Hypothalamus (tissue), 51 donors: ENCODE measurements at places on chromosomes 1 and 21.

DNA sequence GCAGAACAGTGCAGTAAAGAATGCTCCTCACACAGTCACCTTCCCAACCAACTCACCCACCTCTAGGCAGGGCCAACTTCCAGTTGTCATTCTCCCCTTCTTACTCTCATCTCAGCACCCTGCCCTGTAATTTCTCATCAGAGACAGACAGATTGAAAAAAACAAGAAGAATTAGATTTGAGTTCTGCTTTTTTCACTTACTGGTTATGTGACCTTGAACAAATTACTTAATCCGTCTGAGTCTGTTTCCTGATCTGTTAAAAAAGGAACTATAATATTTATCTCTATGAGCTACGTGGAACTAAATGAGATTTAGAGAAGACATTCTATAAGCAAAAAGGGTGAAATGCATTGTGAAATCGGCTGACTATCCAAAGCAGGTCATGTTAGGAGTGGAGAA is 330.3 kb downstream of the ZNF326 start:
- DNase-seq: no peak

DNA sequence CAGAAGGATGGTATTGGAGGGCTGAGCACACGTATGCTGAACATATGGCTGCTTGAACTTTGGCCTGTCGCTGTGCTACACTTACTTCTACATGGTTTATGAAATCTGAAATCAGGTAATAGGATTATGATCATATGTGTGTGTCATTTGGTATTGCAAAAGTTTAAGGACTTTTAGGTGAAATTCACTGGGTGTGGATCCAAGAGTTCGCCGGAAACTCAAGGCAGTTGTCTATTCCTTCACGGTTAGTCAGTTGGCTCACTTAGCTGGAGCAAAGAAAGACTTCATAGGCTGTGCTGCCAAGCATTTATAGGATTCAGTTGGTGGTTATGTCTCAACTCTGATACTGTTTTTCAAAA is 927 bp downstream of the UAP1 start:
- DNase-seq: no peak

DNA sequence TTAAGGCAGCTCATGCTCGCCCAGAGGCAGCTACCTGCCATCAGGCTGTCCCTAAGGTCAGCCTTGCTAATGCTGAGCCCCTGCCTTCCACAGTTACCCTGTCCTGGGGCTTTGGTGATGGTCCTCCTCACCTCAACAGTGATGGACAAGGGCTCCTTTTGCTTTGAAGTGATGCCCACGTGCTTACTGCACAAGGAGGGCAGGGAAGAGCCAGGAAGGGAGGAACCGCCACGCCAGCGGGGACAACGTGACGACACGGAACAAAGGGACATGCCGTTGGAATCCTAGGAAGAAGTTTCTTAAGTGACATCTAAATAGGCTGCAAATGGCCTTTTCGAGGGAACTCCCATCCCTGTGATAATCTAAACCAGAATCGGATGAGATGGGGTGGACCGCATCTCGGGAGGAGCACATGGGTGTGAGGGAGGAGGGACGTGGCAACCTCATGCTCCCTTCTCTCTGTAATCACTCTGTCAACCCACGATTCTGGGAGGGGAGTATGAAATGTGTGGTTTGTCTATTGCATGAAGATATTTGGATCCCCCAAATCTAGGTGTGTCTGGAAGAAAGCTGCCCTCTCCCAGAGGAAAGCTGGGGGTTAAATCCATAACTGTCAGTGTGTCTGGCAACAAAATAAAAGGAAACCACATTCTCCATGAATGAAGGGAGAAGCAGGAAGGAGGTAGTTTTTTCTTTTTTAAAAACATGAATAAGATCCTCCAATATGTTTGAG is 110.9 kb upstream of the IRF2BP2 start:
- no peak for DNase-seq

DNA sequence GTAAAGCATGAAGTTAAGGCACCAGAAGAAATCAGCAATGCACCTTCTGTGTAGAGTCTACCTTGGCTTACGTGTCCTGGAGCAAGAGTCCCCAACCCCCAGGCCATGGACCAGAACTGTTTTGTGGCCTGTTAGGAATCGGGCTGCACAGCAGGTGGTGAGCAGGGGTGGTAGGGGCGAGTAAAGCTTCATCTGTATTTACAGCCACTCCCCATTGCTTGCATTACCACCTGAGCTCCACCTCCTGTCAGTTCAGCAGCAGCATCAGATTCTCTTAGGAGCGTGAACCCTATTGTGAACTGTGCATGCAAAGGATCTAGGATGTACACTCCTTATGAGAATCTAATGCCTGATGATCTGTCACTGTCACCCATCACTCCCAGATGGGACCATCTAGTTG is 21.5 kb downstream of the ZMYND12 start:
- DNase-seq: no peak

- DNase-seq: no peak
These were observed 587.7 kb upstream of the BRINP3 start for GRCh38 chr1:191065346-191065745.

- DNase-seq: no peak
These were observed 8.9 kb upstream of the ITLN2 start for GRCh38 chr1:160963521-160963920.

GRCh38 chr1:160704250-160704649 is 7.4 kb downstream of the CD48 start:
- DNase-seq: no peak

- DNase-seq: no peak
These were observed 36.1 kb upstream of the PDE4B start for GRCh38 chr1:65756616-65757015.

DNA sequence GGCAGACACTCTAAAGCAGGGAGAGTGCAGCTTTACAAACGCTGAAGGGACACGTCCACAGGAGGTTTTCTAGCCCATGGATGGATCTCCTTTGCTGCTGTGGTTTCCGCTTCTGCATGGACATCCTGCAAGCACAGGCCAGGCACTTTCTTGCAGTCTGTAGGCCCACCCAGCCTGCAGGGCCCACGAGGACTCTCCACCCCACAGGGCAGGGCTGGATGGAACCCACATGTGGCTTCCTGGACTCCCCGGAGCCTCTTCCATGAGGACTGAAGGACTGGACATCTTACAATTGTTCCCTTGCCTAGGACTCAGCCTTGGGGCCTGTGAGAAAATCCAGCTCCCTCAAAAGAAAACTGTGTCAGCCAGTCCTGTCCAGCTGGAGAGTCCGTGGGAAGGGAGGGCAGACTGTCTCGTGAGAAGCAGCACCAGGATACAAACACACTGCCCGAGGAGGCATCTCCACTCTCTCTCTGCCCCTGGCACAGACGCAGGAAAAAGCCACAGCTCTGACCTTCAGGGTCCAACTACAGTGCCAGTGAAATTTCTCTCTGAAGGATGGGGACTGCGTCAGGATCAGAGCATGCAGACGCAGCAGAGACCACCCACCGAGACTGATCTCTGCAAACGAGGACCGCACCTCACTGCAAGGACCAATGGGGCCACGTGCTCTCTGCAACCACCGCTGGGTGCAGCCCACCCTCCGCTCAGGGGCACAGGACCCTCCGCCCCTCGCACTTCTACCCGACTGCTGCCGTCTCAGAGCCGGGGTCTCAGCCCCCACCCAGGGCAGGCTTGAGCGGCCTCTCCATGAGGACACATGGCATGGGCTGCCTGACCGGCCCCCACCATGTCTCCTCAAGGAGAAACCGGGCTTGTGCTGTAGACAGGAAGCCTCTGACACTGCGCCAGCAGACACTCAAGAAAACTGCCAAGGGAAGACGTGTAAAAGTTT is 130.1 kb downstream of the NPHP4 start:
- no peak for DNase-seq

GRCh38 chr21:18382141-18382540 is 21.4 kb downstream of the TMPRSS15 start:
- no peak for DNase-seq

GRCh38 chr1:42931108-42931539 is 27.5 kb downstream of the SLC2A1 start:
- DNase-seq: no peak

DNA sequence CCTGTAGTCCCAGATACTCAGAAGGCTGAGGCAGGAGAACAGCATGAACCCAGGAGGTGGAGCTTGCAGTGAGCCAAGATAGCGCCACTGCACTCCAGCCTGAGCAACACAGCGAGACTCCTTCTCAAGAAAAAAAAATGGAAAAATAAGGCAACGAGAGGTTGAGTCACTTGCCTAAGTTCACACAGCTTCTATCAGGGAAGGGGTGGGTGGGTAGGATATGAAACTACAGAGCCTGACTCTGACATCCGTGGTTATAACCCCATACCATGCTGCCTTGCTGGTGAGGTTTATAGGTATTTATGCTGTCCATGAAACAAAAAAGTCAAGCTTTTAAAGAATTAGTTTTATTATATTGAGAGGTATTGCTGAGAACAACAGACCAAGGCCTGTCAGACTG is 61.5 kb upstream of the RAB4A start:
- DNase-seq: no peak

DNA sequence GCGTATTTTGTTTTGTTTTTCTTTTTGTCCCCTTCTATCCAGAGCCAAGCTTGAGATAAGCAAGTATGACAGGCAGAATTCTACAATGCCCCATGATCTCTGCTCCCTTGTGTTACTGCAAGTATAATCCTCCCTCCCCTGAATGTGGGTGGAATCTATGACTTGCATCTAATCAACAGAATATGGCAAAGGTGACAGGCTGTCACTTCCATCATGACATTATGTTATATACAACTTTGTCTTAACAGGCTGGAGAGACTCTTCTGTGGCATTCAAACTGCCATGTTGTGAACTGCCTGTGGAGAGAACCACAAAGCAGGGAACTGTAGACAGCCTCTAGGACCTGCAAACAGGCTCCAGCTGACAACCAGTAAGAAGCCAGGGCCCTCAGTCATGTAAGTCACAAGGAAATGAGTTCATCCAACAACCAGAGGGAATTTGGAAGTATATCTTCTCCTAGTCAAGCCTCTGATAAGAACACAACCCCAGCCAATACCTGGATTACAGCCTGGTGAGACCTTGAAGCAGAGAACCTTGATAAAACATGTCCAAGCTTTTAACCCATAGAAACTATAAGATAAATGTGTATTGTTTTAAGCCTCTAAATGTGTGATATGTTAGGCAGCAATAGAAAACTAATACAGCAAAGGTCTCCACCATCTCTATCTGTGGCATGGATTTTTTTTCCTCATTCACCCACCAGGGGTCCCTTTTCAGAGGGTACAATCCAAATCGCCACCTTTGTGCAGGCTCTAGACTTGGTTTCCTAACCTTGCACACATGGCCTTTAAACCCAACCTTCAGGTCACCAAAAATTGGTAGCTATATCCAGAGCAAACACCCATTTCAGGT is 5.7 kb upstream of the C1orf162 start:
- DNase-seq: no peak

DNA sequence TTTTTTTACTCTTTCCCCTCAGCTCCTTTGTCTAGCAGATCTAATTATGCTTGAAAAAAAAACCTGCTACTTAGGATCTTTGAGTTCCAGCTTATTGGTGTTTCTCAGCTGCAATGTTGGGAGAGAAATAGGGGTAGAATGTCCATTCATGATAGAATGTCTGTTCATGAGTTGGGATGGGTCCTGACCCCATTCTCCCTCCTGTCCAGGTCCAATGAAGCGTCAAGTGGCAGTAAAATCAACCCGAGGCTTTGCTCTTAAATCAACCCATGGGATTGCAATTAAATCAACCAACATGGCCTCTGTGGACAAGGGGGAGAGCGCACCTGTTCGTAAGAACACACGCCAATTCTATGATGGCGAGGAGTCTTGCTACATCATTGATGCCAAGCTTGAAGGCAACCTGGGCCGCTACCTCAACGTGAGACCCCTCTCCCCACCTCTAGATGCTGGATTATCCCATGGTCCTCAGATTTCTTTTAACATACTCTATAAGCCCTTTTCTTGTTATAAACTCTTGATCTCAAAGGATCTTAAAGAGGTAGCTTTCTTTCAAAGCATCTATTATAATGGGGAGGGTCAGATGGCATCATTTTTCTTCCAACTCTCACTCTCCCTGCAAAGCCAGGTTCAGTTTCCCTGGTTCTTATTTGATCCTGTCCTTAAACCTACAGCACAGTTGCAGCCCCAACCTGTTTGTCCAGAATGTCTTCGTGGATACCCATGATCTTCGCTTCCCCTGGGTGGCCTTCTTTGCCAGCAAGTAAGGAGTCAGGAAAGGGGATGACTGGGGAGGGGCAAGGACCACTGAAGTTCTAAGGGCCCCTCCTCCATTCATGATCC is 11.1 kb downstream of the CERS2 start:
- DNase-seq: no peak

DNA sequence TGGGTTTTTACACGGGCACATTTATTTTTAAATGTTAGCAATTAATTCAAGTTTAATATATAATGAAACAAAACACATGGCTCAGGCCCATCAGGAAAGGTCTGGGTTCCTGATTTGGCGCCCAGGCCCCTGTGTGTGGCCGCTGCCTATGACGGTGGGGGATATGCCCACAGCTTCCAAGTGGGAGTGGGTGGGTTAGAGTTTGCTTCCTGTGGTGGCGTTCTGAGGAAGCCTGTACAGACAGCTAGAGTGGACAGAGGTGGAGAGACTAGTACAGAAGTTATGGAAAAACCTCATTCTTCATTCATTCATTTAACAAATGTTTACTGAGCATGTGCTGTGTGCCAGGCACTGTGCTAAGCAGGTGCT is 22.4 kb upstream of the EPS8L3 start:
- DNase-seq: no peak

DNA sequence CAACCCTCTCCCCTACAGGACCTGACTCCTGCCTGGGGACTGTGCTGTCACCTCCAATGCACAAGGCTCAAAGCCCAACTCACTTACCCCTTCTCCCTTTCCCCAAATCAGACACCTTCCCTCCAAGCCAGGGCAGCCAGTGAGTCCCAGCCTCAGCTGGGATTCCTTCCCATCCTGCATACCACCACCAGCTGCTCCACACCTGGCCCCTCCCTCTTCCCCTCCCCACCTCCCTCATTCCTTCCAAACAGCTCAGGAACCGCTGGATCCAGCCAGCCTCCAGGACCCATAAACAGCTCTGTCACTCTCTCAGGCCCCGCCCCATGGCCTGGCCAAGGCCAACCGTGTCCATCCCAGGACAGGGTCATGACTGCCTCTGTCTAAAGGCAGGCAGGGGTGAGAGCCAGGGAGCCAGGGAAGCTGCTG is 41.4 kb downstream of the ACOT7 start:
- no peak for DNase-seq

DNA sequence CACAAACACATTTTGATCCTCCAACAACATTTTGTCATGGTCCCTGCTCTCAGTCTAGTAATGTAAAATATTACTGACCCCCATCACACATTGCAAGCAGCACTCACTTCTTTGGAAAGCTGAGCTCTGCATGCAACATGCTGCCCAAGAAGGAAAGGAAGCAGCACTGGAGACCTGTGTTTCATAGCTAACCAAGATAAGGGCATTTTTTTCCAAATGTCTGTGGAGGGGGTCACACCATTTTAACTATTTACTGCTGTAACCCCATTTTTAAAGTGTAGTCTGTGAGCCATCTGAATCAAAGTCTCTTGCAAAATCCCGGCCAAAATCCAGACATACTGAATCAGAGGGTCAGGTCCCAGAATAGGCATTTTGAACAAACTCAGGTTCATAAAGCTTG is 4.5 kb upstream of the RASSF5 start:
- DNase-seq: no peak

DNA sequence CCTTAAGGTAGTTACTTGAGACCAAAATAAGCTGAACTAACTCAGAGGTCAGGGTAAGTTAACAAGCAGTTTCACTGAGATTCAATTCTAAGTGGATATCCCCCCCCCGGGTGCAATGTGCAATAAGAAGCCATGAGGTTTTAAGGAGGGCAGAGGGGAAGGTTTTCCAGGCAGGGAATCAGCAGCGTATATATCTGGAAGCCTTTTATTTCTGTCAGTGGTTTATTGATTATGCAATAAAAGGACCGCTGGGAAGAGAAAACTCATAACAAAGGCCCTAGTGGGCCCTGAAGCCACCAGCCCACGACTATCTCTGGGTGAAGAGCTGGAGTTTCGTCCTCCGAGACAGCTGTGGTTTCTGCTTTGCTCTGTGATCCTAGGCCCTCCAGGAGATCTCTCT is 53.1 kb upstream of the CTPS1 start:
- DNase-seq: no peak
